ENCODE measurements at places on chromosomes 3 and 15. TPM values are rescaled to one million over a fixed set of nuclear protein-coding genes. Genes with fewer than 3 reads are reported as not detected.

Gene FOXL2
- 0.10 TPM for total RNA-seq

Gene FSTL1
- 1,906 TPM for total RNA-seq

Gene C3orf22
- total RNA-seq = not detected

Gene CACNA2D2
- 0.07 TPM for total RNA-seq

Gene CCR3
- total RNA-seq = not detected

Gene EAF2
- 1.9 TPM for total RNA-seq

Gene SETMAR
- 8.6 TPM for total RNA-seq

Gene GCSAM
- total RNA-seq = not detected

Gene RPSA
- total RNA-seq = 877 TPM

Gene SLC22A13
- total RNA-seq = 1.2 TPM

Measured in smooth muscle cell of the pulmonary artery (primary cell).